ENCODE measurements at places on chromosomes 2 and 18.
A peak's percentile ranks its signal among the peaks of the same experiment; 100 is the strongest.

GRCh38 chr18:76195601-76196000 lies 299.4 kb downstream of the ZNF516 start:
- DNase-seq, result no peak

DNA sequence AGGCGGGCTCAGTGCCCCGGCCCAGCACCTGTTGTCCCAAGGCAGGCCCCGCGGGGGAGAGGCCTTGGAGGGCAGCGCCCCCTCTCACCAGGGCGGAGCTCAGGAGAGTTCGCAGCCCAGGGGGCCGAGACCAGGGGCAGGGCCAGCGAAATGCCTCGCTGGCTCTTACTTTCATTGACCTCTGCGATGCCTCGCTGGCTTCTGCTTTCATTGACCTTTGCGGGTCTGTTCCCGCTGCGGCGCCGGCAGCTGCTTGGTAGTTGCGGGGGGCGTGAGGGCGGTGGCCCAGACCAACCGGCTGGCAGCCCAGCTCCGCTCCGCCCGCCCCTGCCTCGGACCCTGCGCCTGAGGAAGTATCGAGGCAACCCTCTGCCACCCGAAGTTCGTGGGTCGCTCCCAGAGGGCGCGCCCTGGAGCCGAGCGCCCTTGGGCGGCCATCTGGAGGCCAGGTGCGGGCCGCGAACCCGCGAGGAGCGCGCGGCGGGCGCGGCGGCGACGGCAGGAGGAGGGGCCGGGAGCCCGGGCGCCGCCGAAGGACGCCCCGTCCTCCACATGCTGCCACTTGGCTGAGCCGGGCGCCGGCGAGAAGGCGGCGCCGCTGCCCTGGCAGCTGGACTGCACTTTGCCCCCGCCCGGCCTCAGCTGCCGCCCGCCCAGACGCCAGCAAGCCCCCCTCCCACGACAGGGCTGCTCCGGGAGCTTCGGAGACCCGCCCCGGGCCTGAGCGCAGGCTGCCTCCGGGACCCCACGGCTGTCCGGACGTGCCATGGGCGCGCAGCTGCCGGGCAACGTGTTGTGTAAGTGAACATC lies 118.0 kb upstream of the MSTN start:
- DNase-seq, result peak; percentile 78

- no peak for DNase-seq
Observed at GRCh38 chr2:78260861-78261260, 738.7 kb upstream of the LRRTM4 start.

DNA sequence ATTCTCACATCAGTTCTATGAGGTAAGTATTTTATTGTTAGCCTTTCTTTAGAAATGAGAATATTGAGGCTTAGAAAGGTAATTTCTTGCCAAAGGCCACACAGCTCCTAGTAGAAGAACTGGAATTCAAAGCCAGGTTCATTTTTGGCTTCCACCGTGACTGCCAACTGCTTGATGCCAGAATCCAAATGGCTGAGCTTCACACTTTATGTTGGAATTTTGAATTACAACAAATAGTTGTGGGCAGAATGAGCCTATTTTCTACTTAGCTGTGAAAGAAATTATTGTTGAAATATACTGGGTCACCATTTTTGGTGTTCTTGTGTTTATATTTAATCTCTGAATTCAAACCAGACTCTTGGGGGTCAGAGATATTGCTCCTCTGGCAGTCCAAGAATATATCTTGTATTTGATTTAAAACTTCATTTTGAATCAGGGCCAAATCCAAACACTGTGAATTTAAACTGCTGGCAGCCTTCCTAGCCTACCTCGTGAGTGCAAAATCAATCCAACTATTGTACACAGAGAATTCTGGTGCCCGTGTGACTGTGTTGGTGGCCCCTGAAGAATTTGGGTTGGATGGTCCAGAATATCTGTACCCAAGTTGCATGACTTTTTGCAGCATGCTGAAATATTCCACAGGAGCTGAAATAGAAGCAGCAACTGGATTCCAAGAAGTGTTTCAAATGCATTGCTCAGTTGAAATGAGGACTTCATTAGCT lies 35.6 kb upstream of the LPIN1 start:
- DNase-seq, result no peak

GRCh38 chr2:203649176-203649814 lies 57.1 kb upstream of the CD28 start:
- DNase-seq, result no peak

DNA sequence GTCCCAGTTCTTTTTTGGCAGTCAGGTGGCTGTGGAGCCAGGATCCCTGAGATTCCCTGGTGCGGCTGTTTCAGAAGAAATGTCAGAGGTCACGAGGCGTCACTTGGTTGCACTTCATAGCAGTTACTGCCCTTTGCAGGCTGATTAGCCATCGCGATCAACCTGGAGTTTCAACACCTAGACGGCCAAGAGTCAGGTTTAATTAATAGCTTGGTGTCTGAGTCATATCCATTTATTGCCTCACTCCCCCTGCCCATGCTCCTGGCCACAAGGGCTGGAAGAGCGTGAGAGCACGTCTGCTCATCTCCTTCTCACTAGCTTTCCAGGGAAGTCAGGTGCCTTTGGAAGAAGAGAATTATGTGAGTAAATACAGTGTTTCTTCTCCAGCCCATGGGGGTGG lies 552.3 kb downstream of the TSN start:
- no peak for DNase-seq

GRCh38 chr2:238162846-238163441 lies 4.2 kb downstream of the ERFE start:
- no peak for DNase-seq

GRCh38 chr2:44429034-44429433 lies 67.3 kb downstream of the CAMKMT start:
- no peak for DNase-seq

DNA sequence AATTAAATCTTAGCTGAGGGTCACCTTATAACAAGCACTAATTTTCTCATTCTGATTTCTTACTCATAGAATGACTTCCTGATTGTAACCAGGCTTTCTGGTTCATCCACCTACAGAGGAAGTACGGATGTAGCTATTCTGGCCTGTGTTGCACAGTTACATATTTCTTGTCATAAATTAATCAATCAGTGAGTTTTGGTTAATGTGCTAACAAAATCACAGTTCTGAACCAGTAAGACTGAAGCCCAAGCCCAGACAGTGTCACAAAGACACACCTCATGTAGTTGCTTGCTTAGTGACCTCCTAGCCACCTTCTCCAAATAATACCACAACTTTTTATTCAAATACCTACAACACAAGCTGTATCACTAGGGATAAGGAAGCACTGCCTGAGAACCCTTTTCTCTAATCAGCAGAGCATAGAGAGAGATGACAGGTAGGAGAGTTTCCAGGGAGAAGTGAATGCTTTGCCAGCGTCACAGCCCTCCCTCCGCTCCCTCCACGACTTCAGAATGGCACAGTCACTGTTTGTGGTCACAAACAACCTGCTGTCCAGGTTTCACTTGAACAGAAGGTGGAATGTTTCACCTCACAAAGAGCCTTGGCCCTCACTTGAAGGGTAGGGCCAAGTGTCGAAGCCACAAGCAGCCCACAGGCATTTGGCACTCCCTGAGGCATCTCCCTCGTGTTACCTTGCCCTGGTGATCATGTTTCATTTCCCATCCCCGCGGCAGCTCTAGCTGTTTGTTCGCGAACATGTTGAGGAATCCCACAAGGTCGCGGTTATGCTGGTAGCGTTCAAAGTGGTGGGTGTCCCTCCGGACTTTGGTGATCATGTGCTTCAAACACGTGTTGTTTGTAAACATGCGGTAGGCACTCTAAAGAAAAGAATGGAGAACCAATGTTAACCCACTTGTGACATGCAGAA lies 120.8 kb upstream of the STK17B start:
- DNase-seq, result no peak

GRCh38 chr18:10558243-10558966 lies 32.6 kb downstream of the NAPG start:
- DNase-seq, result no peak

DNA sequence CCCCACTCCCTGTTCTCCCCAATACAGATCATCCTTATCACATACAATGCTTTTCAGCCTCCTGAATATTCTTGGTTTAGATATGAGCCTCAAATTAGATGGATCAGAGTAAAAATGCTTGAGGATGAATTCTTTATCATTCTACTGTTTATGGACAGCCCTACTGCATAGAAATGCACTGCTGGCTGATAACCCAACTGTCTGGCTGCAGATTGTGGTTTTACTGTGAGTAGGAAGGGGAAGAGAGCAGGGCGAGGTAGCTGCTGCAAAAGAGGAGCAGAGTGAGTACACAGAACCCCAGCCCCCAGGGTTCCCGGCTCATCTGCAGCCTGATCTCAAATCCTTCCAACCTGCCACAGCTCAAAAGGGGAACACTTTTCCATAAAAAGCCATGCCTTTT lies 29.4 kb upstream of the NCOA1 start:
- DNase-seq, result no peak

GRCh38 chr2:17915099-17915498 lies 36.6 kb downstream of the KCNS3 start:
- no peak for DNase-seq

DNA sequence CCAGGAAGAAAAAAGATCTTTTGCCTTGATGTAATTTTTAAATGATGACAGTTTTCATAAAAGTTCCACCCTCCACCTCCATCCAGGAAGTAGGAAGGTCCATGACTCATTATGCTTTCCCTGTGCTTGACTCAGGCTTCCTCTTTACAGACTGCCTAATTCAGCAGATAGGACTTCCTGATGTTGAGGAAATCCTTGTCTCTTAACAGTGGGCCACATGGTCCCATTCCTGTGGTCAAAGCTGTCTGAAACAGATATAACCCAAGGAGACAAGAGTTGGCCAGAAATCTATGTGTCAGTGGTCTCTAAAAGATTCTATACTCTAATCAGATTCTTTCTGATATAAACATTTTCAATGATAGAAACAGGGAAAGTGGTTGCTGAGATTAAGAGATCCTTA lies 119.1 kb downstream of the BAZ2B start:
- DNase-seq, result peak; percentile 24

DNA sequence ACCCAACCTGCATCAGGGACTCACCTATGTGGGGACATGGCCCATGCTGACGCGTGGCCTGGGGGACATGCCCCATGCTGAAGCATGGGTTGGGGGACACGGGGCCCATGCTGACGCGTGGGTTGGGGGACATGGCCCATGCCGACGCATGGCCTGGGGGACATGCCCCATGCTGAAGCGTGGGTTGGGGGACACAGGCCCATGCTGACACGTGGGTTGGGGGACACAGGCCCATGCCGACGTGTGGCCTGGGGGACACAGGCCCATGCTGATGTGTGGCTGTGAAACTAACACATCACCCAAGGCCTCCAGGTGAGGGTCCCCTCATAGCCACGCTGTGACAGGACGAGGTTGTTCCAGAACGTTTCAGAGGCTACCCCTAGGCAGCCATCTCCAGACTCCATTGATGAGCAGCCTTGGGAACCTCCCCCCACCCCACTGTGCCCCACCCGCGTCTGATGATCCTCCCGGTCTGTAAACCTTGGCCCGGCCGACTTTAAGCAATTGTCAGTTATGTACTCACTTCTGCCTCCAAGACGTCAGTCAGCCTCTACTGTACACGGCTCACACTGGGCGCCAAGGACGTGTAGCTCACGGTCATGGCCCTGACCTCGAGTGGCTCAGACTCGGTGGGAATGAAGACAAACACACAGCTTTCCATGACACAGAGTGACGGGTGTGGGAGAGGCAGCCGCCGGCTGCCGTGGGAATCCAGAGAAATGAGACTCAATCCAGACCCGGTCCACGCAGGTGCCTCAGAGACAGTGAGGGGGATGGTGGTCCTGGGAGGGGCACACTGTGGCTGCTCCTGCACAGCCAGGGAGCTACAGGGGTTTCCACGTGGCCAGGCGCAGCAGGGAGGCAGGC lies 50.2 kb upstream of the SLC66A3 start:
- DNase-seq, result no peak

DNA sequence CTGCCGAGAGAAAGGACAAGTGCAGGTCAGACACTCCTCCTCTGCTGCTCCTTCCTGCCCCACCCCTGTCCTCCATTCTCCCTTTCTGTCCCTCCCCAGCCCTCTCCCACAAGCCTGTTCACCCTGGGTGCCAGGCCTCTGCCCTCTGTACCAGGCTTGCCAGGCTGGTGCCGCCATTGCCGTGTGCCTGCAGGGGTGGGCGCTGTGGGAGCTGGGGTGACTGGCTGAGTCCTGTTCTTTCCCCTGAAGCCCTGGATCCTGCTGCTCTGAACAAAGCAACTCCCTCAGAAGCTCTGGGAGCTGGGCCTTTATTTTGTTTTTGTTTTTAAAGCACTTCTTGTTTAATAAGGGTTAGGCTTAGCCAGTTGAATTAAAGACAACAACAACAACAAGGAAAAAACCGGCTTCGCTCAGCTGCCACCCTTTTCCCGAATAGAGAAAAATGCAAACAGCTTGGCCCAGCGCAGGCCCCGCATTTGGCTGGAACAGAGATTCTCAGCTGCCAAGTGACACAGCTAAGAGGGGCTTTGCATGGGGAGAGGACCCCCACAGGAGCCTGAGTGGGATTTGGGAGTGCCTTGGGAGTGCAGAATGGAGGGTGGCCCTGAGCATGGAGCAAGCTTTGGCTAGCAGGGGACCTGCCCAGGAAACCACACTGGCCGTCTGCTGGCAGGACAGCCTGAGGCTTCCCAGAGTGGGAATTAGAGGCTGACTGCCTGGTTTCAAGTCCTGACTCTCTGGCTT lies 9.1 kb downstream of the PCARE start:
- no peak for DNase-seq

DNA sequence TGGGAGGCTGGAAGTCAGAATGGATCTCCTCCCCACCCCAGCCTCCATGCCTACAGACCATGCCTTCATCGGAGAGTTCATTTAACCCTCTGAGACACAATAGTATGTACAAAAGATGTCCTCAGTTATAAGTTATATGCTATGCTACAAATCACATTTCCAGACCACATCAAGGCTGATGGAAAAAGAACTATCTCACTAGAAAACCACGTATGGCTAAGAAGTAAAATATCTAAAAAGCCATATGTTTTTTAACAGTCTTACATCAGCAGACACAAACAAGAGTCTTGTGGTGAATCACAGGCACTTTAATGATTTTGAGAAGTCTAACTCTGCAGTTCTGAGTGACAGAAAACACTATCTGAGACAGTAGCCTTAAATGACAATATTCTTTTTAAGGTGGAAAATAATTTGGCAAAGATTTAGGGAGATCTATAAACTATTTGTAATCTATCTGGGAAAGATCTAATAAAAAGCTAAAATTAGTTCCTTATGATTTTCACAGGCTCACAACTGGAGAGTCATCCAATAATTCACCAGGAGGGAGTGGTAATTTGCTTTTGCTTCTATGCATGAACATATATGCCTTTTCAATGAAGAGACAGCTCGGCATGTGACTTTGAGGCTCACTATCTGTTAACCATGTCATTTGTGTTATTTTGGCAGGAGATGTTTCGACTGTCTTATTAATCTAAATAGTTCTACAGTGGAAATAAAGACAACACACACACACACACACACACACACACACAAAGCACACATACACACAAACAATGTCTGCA lies 197.5 kb downstream of the IRS1 start:
- no peak for DNase-seq

DNA sequence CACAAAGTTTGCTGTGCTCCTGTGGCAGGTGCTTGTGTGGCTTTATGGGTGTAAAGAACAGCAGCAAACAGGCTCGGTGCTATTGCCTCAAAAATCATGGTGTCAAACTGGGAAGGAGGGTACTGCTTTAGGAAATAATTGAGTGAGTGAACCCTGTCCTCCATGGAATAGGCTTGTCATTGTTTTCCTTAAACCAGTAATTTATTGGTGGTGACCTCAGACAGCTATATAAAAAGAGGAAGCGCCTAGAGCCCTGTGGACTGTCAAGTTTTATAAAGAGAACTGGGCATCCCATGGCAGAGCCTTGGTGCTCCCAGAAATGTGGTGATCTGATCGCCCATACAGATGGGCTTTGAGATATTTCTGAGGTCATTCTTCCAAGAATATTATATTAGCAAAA lies 4.7 kb upstream of the CXCR4 start:
- DNase-seq, result no peak

- no peak for DNase-seq
Observed at GRCh38 chr2:219968685-219969345, 341.4 kb downstream of the SLC4A3 start.

- DNase-seq, result no peak
Observed at GRCh38 chr2:235343869-235344268, 150.0 kb upstream of the AGAP1 start.
